ENCODE measurements at places on chromosomes 2 and 18. TPM values are rescaled to one million over a fixed set of nuclear protein-coding genes. Genes with fewer than 3 reads are reported as not detected.

Gene CD8B2
- not detected for total RNA-seq

DNA sequence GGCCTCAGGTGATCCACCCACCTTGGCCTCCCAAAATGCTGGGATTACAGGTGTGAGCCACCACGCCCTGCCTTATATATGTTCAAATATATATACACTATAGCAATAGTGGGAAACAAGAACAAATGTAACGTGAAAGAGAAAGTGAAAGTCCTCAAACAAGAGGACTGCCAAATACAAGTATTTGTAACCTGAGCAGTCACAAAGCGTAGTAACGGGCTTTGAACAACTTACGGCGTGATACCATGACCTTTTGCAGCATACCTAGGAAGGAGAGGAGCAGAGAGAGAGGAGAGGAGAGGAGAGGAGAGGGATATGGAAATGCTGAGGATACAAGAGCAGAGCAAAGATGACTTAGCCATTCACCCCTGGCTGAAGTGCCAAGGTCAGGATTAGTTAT, 113.8 kb upstream of the RGPD4 start:
- no peak for DNase-seq

Gene COBLL1
- 56.9 TPM for total RNA-seq

GRCh38 chr2:219171231-219171651, 1.4 kb upstream of the SLC23A3 start:
- DNase-seq: peak; percentile 51

- DNase-seq: no peak
Observed at GRCh38 chr2:86064006-86064405, 41.7 kb downstream of the POLR1A start.

- no peak for DNase-seq
Observed at GRCh38 chr2:95165030-95165370, 609 bp upstream of the ZNF2 start.

DNA sequence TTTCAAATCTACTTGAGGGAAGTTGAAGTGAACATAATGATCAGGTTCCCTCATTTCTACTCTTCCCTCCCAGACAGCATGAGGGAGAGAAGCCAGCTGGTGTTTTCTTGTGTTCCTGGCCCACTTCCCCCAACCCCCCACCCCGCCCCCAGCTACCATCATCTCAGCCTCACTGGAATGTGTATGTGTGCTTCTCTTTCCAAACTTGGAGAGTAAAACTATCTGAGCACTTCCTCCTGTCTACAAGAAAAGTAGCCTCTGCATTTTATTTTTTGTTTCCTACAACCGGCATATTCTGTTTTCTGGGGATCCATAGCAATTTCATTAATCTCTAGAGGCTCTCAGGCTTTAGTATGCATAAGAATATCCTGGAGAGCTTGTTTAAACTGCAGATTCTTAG, 53.6 kb upstream of the GRHL1 start:
- no peak for DNase-seq

DNA sequence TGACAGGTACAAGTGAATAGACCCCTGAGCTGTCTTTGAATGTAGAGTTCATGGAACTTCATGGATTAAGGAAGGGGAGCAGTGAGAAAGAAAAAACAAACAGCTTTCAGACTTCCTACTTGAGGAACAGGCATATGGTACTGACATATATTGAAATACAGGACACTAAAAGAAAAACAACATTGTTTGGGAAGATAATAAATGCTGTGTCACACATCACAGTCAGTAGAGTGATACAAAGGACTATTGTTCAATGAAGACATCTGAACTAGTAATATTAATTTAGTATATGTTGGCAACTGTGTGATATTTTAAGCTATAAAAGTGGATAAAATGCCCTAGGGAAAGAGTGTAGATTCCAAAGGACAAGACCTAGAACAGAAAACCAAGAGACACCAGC, 3.3 kb downstream of the DSC2 start:
- no peak for DNase-seq

Gene FAM237A
- not detected for total RNA-seq

Gene CYS1
- total RNA-seq: 4.8 TPM

DNA sequence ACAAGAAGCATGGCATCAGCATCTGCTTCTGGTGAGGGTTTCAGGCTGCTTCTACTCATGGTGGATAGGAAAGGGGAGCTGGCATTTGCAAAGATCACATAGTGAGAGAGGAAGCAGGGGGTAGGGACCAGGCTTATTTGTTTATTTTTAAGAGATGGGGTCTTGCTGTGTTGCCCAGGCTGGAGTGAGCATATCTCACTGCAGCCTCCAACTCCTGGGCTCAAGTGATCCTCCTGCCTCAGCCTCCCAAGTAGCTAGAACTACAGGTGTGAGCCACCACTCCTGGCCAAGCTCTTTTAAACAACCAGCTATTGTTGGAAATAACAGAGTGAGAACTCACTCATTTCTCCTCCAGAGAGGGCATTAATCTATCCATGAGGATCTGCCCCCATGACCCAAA, 269.4 kb upstream of the FBXO11 start:
- DNase-seq: no peak

Gene COMMD1
- total RNA-seq: 26.0 TPM

Gene COL3A1
- total RNA-seq: not detected

DNA sequence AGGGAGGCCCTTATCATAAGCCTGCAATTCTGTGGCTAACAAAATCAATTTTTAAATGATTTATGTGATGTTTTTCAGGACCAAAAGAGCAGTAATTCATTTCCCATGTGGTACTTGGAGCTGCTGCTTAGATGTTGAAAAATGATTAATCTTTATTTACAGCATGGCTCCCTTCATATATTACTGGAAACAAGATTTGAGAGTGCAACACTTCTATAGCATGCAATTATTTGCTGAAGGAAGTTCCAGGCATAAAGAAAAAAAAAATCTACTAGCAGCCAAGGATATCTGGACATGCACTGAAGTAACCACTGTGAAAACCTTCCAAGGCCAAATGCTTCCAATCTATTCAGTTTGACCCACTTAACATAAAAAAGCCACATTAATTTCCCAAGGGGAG, 186.3 kb downstream of the SLC8A1 start:
- no peak for DNase-seq

Gene CXCR1
- not detected for total RNA-seq

Measured in Calu3 (cell line).